Fibroblast of the conjunctiva (primary cell): ENCODE measurements at places on chromosomes 2 and 18.

GRCh38 chr2:238817891-238818290 lies 30.0 kb upstream of the TWIST2 start:
- no peak for DNase-seq

- DNase-seq, result no peak
Measured at GRCh38 chr2:185785851-185786473, 47.4 kb downstream of the FSIP2 start.

GRCh38 chr2:10422732-10423399 lies 25.3 kb downstream of the ODC1 start:
- DNase-seq, result no peak

DNA sequence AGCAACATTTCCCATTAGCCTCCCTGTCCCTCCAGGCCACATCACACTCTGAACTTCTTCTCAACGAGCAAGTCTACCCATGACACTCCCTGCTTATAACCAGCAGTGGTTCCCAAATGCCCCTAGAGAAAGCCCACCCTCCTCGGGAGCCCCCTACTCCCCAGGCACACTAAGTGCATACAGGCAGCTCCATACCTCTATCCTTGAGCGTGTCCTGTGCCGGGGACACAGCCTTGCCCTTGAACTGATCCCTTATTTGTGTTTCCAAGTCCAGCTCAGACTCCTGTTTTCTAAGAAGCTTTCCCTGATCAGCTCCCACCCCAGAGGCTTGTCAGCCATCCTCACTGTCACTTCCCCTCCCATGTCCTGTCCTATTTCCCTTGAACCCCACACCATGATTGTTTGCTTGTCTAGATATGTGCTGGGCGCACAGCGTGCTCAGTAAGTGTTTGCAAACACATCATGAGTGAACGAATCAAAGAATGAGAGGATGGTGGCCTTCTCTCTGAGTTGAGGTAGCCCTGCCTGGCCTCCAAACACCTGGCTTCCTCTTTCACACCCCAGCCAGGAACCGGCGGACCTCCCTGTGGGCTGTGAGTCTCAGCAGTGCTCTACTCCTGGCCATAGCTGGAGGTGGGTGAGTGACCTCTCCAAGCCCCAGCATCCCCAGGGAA lies 2.1 kb downstream of the TEX51 start:
- no peak for DNase-seq

DNA sequence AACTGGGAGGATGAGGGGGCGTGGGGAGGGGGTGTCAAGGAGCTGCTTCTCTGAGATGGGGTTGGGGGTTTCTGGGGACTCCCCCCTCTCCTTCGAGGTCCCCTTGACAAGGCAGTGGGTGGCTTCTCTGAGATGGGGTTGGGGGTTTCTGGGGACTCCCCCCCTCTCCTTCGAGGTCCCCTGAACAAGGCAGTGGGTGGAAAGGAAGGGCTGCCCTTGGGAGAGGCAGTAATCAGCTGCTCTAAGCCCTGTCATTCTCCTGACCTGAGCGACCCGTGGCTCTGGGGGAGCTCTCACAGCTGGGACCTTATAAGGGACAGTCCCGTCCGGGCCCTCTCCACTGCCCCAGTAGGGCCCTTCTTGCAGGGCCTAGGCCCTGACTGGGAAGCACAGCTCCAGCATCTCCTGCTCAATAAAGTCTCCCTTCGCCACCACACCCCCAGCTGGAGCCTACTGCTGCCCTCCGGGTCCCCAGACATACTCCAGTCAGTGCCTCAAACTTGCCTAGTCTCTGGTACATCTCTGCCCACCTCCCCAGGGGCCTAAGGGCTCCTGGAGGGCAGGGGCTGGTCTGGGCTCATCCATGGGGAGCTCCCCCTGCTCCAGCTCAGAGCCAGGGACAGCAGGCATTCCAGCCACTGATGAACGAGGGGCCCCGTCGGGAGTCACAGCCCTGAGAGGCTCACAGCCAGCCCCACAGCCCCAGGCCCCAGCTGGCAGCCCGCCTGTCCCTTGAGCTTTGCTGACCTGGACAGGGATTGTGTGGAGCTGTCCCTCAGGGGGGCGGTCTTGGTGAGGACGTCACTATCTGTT lies 2.8 kb downstream of the GAREM2 start:
- DNase-seq, result no peak

DNA sequence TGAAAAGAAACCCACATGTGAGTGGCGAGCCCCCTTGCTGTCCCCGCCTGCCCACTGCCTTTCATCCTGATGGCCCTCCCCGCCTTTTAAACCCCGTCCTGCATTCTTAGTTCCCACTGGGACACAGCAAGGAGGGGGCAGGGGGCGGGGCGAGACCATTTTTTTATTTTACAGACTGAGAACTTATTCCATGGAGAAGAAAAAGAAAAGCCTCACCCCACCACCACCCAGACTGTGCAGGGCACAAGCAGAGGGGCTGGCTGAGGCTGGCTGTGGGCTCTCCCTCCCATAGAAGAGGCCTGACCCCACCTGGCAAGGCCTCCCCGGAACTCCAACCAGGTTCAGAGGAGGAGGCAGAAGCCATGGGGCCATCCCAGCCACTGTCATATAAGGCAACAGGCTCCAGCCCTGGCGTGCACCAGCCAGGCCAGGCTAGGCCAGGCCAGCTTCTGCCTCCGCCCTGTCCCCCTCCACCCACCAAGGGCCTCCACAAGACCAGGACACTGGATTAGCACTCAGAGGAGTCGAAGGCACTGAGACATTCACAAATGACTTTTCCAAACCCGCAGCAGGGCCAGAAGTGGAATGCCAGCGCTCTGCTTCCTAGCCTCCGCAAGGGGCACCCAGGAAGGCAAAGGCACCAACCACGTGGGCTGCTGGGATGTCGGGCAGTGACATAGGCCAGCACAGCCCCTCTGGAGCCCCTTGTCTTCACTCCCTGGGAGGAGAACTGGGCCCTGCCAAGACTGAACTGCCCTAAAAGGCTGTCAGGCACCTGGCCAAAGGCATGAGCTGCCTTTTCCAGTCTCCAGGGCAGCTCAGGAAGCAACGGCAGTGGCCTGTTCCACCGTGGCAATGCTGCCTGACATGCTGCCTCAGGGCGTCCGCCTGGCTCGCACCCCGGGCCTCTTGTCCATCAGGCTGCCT lies 37.5 kb upstream of the SEMA4C start:
- DNase-seq, result peak; percentile 53

DNA sequence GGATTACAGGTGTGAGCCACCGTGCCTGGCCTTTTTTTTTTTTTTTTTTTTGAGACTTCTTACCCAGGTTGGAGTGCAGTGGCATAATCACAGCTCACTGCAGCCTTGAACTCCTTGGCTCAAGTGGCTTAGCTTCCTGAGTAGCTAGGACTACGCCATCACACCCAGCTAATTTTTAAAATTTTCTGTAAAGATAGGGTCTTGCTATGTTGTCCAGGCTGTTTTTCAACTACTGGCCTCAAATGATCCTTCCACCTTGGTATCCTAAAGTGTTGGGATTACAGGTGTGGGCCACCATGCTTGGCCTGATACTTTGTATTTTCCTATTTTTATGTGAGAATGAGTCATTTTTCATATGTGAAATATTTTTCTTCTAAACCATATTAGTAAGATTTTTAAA lies 13.7 kb downstream of the ELP2 start:
- DNase-seq, result no peak

- DNase-seq, result no peak
Measured at GRCh38 chr18:14768241-14768640, 20.3 kb downstream of the ANKRD30B start.

GRCh38 chr18:58823412-58823811 lies 41.3 kb upstream of the ZNF532 start:
- no peak for DNase-seq

GRCh38 chr2:8671802-8672201 lies 10.1 kb upstream of the ID2 start:
- DNase-seq, result no peak

DNA sequence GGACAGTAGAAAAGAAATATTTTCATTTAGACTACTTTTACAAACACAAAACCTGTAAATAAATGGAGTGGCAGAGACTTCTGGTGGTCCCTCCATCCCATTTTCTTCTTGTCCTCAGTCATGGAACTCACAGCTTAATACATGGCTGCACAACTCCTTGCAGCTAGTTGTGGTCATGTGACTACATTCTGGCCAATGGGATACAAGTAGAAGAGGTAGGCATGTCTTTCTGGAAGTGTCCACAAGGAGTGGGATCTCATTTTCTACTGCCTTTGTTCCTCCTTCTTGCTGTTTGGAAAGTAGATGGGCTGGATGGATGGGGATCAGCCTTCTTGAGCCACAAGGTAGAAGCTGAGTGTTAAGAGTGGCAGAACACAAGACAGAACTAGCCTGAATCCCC lies 555.8 kb downstream of the SATB2 start:
- no peak for DNase-seq

- no peak for DNase-seq
Measured at GRCh38 chr2:109128616-109129355, at the start of gene SH3RF3. SH3RF3 (plus strand) TSS chr2:109129205.

DNA sequence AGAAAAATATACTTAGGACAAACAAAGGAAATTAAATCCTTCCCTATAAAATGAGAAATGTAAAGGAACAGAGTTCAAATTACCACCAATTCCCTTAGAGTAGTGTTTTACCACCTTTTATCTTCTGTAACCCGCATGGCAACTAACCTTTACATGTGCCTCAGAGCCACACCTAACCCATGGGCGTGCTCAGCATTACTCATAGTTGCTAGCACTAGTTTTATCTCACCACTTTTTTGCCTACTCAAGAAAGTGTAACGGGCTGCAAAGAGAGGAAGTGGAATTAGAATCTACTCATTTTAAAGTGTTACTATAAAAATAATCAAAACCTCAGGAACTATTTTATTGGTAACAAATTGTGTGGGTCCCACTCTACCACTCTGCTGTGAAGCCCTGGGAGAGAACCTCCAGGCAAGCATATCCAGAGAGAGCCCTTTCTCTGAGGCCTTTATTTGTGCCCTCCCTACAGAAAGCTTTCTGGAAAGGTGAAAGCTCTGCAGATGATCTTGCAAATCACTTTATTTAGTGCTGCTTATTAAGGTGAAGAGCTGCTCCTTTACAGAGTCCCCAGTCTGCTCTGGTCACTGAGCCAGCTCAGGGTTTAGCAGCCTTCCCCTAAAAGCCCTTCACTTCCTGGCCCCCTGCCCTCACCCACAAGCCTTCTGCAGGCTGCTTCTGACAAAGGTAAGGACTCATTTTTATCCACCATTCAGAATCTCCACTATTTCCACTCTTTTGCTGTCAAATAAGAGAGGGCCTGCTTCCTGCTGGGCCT lies 98.8 kb downstream of the TRABD2A start:
- DNase-seq, result no peak

- no peak for DNase-seq
Measured at GRCh38 chr2:191738667-191739066, 60.7 kb downstream of the NABP1 start.

GRCh38 chr18:3623769-3624545 lies 174.0 kb downstream of the TGIF1 start:
- peak; percentile 78 for DNase-seq

- no peak for DNase-seq
Measured at GRCh38 chr2:102520801-102521200, 47.8 kb downstream of the SLC9A4 start.

GRCh38 chr18:74050807-74051206 lies 96.8 kb downstream of the FBXO15 start:
- DNase-seq, result no peak

DNA sequence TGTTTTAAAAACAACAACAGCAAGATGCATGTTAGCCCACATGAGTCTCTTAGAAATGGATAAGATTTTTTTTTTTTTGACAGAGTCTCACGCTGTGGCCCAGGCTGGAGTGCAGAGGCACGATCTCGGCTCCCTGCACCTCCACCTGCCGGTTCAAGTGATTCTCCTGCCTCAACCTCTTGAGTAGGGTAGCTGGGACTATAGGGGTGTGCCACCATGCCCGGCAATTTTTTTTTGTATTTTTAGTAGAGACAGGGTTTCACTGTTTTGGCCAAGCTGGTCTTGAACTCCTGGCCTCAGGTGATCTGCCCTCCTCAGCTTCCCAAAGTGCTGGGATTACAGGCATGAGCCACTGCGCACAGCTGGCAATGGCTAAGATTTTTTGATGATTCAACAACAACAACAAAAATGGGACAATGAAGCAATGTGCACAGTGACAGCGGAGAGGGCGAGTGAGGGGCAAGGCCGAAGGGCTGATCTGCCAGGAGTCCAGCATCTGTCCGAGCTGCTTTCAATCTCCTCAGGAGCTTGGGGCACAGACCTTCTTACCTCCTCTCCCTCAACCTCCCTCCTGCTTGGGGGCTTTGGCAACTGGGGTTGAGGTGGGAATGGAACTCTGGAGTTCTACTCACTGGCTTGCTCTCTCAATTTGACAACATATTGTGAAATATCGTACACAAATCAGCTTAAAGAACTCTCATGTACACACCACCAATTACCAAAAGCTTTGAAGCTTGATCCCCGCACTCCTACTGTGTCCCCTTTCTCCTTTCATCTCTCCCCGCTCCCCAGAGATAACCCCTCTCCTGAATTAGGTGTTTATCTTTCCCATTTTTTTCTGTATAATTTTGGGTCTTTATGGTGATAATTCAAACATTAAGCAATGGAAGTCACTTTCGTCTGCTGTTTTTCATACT lies 3.4 kb downstream of the ABCG8 start:
- DNase-seq, result no peak

- no peak for DNase-seq
Measured at GRCh38 chr18:7393080-7393479, 162.2 kb downstream of the LRRC30 start.

DNA sequence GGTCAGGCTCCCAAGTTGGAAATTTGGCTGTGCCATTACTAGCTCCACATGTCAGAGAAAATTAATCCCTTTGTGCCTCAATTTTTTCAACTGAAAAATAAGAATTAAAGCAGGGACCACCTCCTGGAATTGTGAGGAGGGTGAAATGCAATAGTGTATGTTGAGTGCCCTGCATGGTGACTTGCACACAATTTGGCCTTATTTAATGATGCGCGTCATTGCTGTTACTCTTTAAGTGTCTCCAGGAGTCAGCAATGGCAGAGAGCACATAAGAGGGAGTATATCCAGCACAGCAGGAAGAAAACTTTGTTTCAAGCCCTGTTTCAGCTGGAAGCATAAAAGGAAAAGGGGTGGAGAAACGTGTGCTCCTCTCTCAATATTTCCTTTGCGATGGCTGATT lies 215.8 kb downstream of the ALK start:
- no peak for DNase-seq

DNA sequence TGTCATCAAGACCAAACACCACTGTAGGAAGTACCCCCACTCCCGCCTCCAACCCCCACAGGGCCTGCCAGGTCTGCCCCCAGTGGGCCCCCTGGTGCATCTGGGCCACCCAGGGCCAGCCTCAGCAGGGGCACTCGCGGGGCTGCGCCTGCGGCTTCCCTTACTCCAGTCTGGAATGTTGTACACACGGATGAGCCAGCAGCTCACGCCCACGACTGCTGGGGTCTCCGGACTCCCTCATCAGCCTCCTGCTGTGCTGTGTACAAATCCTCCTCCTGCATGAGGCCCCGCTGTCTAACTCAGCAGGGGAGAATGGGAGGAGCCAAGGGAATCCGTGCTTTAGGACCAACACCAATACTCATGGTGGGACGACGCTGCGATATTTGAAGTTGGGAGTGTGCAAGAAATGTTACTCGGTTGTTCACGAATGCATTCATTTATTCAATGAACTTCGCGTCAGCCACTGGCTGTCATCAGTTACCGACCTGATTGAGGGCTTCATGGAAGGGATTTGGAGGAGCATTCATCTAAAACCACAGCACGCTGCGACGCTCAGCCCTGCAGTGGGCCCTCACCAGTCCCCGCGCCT lies 654 bp upstream of the ASB1 start:
- DNase-seq, result peak; percentile 35

DNA sequence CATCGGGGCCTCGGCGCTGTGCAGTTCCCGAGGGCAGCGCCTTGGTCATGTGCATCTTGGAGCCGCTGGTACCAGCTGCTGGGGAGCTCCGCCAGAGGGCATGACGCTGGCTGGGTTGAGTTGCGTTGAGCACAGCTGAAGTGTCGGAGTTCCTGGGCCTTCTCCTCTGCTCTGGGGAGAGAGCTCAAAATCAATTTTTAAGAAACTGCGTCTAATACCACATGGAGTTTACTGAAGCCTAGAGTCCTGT lies 48.7 kb downstream of the GREB1 start:
- no peak for DNase-seq
